ENCODE measurements at places on chromosomes 3 and 15.

DNA sequence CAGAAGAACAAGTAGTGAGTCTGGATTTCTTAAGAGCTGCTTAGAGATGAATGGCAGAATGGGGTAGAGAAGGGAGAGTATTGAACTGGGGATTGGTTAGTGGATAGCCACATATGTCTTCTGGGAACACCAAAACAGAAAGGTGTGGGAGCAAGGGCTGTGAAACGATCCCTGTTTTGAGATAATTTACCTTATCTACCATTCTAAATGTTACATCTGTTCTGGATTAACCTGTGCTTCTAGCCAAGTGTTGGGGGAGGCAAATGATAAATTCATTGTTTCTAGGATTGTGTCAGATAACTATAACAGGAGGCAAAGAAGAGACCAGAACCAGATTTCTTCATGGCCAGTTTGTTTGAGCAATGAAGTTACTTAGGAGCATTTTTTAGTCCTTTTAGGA, 8.4 kb downstream of the NR1D2 start:
- no peak for DNase-seq

DNA sequence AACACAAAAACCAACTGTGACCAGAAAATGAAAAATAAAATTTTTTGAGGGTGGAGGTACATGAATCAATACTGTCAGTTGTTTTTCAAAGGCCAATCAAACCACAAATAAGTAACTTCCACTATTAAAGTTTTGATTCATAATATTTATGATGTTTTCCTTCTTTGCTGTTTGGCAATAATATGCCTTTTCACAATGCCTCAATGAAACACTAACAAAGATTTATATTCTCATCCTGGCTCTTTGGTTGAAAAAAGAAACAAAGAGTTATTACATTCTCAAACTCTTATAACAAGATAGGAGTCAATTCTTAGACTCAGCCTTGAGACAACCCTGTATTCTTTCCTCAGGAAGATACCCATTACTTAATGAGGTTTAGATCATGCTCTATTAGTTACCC, 63.1 kb downstream of the C3orf70 start:
- DNase-seq: no peak

DNA sequence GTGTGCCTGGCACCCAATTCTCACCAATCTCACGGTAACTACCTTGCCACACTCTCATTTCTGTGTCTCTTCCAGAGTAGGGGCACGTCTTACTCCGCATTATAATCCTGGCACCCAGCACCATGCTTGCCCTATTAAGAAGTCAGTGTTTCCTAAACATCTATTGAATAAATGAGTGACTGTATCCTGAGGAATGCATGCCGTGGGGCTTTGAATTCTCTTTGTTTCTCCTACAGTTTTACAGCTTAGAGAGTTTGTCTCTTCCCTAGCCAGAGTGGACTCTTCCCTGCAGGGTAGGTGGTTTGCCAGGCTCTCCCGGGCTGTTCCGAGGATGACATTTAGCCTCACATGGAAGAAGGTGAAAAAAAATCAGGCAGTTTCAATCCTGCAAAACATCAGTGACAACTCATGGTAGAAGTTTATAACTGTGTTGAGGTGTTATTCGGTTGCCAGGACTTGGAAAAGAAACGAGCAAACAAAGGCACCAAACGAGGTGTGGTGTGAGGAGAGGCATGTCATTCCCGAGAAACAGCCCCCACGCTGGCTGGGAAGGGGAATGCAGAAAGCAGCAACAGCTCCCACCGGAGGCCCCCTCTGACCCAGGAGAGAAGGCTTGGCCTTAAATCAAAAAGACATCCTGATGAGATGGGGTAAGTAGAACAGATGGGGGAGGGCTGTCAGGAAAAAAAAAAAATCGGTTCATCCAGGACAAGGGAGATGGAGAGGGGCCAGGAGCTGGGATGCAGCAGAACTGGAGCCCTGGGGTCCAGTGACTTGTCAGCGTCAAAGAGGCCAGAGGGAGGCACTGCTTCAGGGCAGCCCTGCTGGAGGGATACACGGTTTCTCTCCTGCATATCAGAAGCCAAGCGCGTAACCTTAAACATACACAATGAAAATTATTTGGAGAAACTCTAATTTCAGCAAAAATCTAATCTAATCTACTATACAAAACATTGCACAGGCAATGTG, 168.4 kb upstream of the ARRDC4 start:
- no peak for DNase-seq

GRCh38 chr3:191412759-191413158, 48.2 kb upstream of the PYDC2 start:
- DNase-seq: no peak

GRCh38 chr3:13716540-13717221, 163.2 kb downstream of the WNT7A start:
- no peak for DNase-seq
